ENCODE measurements at places on chromosomes 5 and 9. TPM values are rescaled to one million over a fixed set of nuclear protein-coding genes. Genes with fewer than 3 reads are reported as not detected.

OR13D1 gene
- not detected for total RNA-seq

PCAT7 gene
- 0.10 TPM for total RNA-seq

GRIN3A gene
- total RNA-seq = 0.49 TPM

CCNJL gene
- 3.2 TPM for total RNA-seq

TSPAN17 gene
- 16.6 TPM for total RNA-seq

OR1L1 gene
- not detected for total RNA-seq

MARCHF3 gene
- 18.5 TPM for total RNA-seq
